ENCODE measurements at places on chromosomes 5 and 9.

GRCh38 chr5:72238712-72239445 is 81.2 kb downstream of the MRPS27 start:
- DNase-seq: no peak

GRCh38 chr5:107808671-107809137 is 138.0 kb upstream of the EFNA5 start:
- peak; percentile 75 for DNase-seq

DNA sequence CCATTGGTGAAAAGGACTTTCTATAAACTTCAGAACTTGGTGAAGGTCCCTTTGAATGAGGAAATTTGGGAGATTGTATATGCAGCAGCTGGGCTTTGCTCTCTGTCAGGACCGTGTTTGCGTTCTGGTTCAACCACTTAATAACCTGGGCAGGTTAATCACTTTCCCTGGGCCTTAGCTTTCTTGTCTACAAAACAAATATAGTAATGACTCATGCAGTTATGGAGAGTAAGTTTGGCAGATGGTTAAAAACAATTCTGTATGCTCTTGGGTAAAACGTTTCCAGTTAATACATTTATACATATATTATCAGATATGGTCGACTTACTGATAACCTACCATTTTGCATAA is 197.0 kb downstream of the ARHGEF28 start:
- no peak for DNase-seq

DNA sequence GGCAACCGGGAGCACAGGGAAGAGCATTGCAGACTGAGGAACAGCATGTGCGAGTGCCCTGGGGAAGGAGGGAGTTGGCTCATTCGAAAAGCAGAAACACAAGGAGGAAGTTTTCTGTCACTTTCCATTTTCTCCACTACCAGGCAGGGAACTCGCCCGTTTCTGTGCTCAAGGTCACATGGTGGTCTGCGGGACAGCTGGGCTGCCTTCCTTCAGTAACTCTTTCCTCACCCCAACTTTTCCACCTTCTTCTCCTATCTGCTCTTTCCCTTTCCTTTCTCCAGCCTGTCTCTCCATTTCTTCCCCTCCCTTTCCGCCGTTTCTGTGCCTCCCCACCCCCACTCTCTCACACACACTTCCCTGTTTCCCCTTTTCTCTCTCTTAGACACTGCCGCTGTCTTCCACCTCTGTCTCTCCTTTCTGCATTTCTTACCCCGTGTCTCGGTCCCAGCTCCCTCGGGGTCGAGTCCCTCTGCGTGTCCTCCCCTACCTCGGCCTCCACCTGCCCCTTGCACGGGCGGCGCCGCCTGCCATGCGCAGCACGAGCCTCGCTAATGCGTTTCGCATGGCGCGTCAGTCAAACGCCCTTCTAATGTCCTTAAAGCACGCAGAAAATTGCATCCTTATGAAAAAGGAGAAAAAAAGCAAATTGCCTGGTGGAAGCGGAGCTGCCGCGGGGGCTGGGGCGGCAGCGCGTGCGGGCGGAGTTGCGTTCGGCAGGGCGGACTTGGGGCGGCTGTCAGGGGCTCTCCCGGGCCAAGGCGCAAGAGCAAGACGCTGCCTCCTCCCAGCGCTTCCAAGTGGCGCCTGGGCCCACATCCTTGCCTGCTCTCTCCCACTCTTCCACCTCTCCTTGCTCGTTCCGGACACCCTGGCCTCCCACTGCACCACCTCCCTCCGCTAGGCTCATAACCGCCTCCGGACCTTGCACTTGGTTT is 9.5 kb downstream of the BARX1 start:
- DNase-seq: no peak

GRCh38 chr5:153797484-153797883 is 241.2 kb downstream of the FAM114A2 start:
- DNase-seq: no peak

- DNase-seq: peak; percentile 79
Measured at GRCh38 chr5:32489791-32490562, 45.4 kb upstream of the ZFR start.

DNA sequence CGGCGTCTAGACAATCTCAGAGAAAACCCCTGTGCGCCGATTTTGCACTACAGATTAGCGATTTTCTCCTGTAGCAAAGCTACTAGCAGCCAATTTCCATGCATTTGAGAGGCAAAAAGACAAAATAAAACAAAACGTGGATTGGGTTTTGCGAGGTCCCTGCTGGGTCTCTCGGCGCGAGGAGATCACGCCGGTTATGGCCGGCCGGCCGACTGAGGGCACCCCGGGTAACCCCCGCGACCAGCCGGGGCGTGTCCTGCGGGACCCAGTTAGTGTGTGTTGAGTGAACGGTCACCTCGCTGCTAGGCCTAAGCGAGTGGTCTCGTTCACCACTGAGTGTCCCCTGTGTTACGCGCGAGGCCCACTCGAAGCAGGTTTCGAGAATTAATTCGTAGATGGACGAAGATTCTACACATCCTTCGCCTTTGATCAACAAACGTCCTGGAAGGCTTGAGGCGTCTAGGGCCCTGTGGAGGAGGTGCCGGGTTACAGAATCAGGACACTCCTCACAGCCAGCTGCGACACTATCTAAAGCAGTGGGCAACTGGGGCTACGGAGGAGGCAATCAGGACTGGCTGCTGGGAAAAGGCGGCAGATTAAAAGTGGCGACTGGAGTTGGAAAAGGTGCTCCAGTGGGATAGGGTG is 764 bp upstream of the VDAC1 start:
- no peak for DNase-seq

All from mesothelial cell of epicardium (in vitro differentiated cells).